ENCODE measurements at places on chromosomes 6 and 20. TPM values are rescaled to one million over a fixed set of nuclear protein-coding genes. Genes with fewer than 3 reads are reported as not detected.

- DNase-seq: no peak
Measured at GRCh38 chr20:14521016-14521415, 183.6 kb upstream of the FLRT3 start.

Gene CAPN11
- 0.18 TPM for total RNA-seq

DNA sequence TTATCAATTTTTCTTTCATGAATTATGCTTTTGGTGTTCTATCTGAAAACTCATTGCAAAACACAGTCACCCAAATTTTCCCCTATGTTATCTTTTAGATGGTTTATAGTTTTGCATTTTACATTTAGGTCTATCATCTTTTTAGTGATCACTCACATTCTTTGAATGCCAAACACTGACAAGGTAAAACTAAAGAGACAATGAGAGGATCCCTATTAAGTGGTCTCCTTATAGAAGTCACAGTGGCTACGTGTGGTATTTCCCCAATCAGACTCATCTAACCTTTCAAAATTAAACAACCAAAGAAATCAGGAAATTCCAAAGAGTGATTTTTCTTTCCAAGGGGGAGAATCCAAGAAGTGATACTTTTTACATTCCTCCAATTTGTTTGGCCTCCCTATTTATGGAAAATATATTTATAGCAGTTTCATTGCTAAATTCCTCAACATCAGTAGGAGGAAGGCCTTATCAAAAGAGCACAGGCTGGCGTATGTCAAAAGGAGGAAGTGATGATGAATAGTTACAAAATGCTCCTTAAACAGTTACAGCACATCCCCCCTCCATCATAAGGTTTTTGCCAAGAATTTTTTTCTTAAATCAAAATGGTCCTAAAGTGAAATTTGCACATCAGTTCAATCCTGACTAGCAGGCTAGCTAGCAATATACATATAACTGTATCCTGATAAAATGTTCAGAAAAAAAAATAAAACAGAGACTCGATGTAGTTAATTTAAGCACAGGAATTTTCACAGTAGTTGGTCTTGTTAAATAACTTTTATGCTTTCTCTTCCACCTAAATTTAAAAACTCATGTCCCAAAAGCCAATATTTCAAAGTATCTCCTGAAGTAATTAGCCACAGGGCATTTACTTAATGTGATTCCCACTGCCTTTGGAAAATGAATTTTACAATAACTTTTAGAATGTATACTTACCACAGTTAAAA is 76.2 kb upstream of the IPCEF1 start:
- no peak for DNase-seq

- no peak for DNase-seq
Measured at GRCh38 chr6:141552463-141552862, 580.3 kb upstream of the GJE1 start.

Gene ACAT2
- total RNA-seq: 74.1 TPM

- DNase-seq: no peak
Measured at GRCh38 chr20:30168025-30168799, 1089.3 kb upstream of the DEFB115 start.

DNA sequence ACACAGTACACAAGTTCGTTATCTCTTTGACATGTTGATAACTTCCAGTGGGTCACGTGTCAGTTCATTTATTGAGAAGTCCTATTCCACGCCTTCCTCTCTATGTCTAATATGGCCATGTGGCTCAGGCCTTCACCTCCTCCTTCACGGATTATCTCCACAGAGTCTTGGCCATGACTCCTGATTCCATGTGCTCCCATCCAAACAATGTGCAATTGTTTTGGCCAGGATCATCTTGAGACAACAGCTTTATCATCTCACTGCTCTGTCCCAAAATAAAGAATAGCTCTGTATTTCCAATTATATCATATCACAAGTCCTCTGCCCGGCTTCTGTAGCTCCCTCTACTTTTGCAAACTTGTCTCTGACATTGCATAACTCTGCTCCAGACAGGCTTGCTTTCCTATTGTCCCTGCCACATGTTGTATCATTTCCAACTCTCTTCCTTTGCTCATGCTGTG is 11.1 kb upstream of the TXNDC5 start:
- DNase-seq: no peak

- DNase-seq: no peak
Measured at GRCh38 chr20:14062786-14063185, 67.5 kb downstream of the MACROD2 start.

Gene HMGCLL1
- not detected for total RNA-seq

DNA sequence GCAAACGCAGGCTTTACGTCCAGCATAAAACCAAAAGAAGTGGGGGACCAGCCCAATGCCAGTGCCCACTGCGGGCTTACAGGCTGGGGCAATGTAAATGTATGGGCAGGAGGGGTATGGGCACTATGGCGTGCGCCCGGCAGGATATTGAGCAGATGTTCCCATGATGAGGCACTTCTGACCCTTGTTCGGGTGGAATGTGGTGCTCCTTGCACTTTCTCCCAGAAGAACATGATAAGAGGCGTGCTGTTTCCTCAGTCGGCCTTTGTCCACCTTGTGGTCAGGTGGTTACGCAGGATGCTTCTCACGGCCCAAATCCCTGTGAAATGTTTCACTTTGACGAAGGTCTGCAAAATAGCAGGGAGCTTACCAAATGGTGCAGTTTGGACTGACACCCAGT is 4.8 kb upstream of the GPR31 start:
- no peak for DNase-seq

DNA sequence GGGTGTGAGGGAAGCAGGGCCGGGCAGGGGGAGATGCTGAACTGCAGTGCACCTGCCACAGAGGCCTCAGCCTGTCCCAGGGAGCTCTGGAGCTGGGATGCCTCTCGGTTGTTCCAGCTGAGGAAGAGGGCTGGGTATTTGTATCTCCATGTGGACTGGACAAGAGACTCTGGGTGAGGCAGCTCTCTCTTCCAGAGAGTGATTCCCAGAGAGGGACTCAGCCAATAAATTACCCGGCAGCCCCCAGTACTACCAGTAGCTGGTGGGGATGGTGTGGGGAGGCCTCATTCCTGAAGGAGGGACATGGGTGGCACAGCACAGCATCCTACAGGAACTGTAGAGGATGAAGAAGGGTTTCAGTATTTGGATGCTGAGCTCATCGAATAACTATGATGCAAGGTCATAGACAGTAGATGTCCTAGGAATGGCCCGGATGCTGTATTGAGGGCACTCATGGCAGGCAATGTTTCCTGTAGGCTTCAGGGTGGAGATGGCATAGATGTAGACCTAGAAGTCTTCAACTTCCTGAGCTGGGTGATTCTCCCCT is 1.4 kb downstream of the FGD2 start:
- no peak for DNase-seq

Gene MYO6
- 1.4 TPM for total RNA-seq

- no peak for DNase-seq
Measured at GRCh38 chr6:154343473-154344308, 12.9 kb downstream of the IPCEF1 start.

Gene MOG
- total RNA-seq: not detected

- DNase-seq: no peak
Measured at GRCh38 chr6:144189351-144189750, 39.0 kb downstream of the STX11 start.

- DNase-seq: peak; percentile 29
Measured at GRCh38 chr6:150894935-150895552, 29.5 kb downstream of the MTHFD1L start.

DNA sequence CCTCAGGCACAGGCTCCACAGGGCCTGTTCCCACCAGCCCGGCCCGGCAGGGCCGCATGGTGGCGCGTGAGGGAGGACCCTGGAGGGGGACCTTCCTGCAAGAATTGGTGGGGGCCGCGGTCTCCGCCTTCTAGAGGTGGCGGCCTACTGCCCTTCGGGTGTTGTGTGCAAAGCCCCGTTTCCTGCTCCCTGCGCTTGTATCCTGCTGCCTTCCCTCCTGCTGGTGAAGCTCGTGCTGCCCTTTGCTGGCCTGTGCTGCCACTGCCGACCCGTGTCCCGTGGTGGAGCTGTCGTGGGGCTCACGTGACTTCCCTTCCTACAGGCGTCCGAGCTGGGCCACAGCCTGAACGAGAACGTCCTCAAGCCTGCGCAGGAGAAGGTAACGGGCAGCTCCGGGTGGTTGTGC is 8.4 kb upstream of the COL20A1 start:
- DNase-seq: peak; percentile 29

Gene KCNK15
- total RNA-seq: 0.29 TPM

DNA sequence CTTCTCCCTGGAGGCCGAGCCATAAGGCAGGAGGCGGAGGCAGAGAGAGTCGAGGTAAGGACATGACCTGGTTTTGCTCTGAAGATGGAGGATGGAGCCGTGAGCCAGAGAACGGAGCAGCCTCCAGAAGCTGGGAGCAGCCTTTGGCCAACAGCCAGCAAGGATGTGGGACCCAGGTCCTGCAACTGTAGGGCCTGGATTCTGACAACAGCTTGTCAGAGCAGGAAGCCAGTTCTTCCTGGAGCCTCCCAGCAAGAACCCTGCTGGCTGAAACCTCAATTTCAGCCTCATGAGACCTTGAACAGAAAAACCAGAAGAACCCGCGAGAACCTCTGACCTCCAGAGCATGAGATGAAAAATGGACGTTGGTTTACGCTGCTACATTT is 13.4 kb upstream of the MRGBP start:
- DNase-seq: no peak

DNA sequence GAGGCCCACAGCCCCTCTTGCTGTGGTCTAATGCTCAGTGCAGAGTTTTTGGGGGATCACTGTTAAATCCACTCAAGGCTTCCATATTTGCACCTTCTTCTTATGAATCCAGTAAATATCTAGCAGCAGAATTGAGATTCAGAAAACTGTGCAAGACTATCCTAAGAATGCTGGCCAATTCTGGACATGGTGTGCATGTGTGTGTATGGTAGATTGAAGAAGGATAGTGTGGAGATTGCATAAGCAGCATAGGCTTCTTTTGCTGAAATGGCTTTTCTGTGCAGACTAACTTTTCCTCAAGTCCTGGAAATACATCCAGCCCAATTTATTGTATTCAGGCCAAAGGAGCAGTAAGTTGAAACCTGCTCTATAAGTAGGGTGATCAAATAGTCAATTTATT is 39.7 kb downstream of the FBXO9 start:
- no peak for DNase-seq

GRCh38 chr6:79872986-79873385 is 74.4 kb downstream of the ELOVL4 start:
- no peak for DNase-seq

GRCh38 chr6:108027594-108027993 is 46.9 kb downstream of the OSTM1 start:
- no peak for DNase-seq

- no peak for DNase-seq
Measured at GRCh38 chr20:11691766-11692165, 225.9 kb upstream of the BTBD3 start.

- no peak for DNase-seq
Measured at GRCh38 chr20:25864326-25864962, 167.8 kb upstream of the ZNF337 start.

DNA sequence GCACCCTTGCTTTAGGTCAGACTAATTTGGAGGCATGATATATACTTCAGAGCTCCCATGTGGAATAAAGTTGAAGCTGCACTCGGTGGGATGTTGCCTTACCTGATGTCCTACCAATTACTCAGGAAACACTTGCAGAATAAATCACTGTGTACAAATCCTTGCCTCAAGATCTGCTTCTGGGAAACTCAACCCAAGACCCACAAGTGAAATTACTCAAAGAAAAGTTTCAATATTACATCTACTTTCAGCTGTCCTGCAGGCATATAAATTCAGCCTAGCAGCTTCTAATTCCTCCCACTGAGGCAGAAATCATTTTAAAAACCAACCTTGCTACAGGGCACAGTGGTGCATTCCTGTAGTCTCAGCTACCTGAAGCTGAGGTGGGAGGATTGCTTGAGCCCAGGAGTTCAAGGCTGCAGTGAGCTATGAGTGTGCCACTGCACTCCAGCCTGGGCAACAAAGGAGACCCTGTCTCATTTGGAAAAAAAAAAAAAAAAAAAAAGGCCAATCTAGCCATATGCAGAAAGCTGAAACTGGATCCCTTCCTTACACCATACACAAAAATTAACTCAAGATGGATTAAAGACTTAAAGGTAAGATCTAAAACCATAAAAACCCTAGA is 20.7 kb upstream of the DCDC2 start:
- no peak for DNase-seq

GRCh38 chr6:97052896-97053295 is 128.4 kb downstream of the KLHL32 start:
- no peak for DNase-seq

Gene CFAP206
- not detected for total RNA-seq

- DNase-seq: peak; percentile 90
Measured at GRCh38 chr6:32796848-32797776, 19.7 kb downstream of the HLA-DOB start.

Gene FAM217A
- total RNA-seq: not detected

- DNase-seq: peak; percentile 31
Measured at GRCh38 chr6:24796616-24797290, 2.0 kb downstream of the ARMH2 start.

DNA sequence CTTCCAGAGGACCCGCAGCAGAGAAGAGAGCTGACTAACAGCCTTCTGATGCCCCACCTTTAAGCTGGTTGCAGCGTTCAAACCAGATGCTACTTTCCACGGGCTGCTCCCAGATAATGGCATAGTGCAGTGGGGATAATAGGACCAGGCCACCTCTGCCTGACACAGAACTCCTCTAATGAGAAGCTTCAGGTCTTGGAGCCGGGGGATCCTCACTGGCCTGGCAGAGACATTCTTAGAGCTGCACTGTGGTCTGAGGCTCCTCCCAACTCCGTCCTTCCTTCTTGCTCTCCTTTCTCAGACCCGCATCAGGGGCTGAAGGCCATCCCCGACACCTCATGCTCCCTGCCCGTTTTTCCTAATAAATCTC is 206.6 kb upstream of the MARCKS start:
- DNase-seq: no peak
